Endothelial cell (in vitro differentiated cells): ENCODE measurements at places on chromosomes 11 and 22.

DNA sequence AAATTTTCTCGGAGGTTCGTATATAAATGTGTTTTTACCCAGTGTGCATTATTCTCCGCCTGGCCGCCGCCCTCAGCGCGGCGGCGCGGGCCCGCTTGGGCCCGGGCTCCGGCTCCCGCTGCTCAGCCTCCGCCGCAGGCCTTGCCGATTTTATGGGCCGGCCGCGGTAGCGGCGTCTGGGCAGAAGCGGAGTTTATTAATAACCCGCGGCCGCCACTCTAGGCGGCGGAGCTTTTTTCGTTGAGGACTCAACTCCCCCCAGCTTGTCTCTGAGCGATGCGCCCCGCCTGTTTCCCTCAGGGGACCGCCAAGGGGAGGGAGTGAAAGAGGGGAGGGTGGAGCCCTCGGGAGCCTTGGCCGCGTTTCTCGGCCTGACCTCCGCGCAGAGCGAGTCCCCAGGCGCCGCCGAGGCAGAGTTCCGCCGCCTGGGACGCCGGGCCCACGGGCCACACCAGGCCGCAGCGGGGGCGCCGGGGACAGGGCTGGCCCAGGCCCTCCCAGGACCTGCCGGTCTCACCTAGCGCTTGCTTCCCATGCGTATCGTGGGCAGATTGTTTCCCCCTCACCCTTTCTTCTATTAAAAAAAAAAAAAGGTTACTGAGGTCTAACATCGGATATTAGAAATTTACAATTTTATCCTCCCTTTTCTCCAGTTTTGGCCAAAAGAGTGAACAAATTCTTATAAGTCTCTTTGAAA lies 399 bp downstream of the ZNF143 start:
- DNase-seq = peak; percentile 75

DNA sequence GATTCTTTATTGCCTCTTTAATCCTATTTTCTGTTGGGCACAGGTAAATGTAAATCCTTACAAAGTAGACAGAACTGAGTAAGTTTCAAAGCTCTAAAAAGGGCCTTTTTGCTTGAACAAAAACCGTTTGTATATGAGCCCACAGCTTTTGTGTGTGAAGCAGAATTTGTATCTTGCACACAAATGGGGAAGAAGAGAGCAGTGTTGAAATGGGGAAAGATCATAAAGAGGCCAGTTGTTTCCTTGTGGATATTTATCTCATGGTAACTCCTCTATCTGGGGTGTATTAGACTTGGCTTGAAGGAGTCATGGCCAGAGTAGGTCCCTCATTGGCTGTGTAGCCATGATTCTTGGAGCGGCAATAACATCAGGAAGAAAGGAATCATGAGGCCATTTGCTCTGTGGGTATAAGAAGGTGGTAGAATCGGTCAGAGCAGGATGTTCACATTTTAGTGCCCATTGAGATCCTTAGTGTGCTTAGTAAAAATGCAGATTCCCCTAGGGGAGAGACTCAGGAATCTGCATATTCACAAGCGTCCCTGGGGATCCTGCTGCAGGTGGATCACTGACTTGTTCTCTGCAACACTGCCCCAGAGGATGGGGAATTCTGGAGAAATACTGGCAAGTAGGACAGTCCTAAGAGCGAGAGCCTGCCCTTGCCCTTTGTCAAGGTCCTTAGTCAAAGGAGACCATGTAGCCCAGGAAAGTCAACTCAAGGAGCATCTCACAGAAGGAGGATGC lies 126.5 kb downstream of the LDLRAD3 start:
- no peak for DNase-seq

GRCh38 chr22:30444632-30445437 lies 19.3 kb downstream of the MTFP1 start:
- peak; percentile 82 for DNase-seq

GRCh38 chr11:83471831-83472727 lies 185.9 kb upstream of the CCDC90B start:
- DNase-seq = no peak

GRCh38 chr11:14254533-14255237 lies 104.3 kb downstream of the RRAS2 start:
- no peak for DNase-seq

- DNase-seq = no peak
Measured at GRCh38 chr11:125464270-125464662, 31.8 kb downstream of the FEZ1 start.

GRCh38 chr11:70183483-70184176 lies 19.5 kb upstream of the FADD start:
- DNase-seq = no peak

GRCh38 chr11:70637186-70637800 lies 239.0 kb downstream of the CTTN start:
- no peak for DNase-seq

DNA sequence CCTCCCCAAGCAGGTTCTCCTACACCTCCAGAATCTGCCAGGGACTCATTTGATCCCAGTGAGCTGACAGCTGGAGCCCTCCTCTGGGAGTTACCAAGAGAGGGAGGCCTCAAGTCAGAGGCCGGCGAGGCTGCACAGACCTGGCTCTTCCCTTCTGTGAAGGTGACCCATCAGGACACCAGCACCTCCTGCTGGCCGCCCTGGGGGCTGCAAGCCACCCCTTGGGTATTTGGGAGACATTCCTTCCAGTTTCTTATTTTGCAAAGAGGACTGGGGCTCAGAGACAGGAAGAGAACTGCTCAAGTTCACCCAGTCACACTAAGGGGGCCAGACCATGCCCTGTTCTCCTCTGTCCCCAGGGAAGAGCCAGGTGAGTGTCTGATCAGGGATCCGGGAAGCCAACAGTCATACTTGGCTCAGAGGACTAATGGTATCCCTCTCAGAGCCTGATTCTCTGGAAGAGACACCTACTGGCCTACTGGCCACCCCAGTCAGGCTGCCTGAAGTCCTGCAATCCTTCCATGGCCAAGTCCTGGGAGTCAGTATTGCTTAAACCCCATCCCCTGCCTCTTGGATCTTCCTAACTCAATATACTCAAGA lies 40.5 kb upstream of the RIC3 start:
- no peak for DNase-seq

- no peak for DNase-seq
Measured at GRCh38 chr22:23397613-23398567, 182.2 kb downstream of the IGLL1 start.

DNA sequence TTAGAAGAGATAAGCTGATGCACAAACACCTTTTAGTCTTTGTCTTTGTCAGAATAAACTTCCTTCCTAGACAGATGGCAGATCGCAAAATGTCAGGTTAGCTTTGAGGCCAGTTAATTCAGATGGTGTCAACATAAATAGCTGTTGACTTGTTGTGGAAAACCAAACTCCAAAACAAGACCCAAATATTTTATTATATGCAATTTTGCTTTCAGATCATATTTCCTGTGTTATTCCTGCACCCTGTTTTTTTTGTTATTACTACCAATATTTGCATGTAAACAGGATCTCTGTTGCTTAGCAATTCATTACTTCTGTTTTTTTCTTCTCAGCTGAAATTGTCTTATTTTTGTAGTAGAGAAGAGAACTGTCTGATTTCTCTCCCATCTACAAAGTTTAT lies 316.0 kb downstream of the ETS1 start:
- no peak for DNase-seq

DNA sequence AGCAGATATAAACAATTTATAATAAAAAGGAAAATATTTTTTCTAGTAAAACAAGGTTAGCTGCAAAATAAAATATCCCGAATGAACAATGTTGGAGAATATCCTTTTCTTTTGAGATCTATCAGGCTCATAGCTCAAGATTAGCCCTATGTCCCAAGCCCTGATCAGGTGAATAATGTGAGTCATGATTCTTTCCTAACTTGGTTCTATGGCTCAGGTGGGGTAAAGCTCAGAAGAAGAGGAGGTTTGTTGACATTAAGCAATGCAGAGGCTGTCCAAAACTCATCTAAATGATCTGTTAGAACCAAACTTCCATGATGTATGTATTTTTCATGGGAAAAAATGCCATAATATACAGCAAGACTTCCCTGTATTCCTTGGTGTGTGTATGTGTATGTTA lies 86.1 kb downstream of the TRIM44 start:
- DNase-seq = no peak

GRCh38 chr11:33670250-33671011 lies 30.2 kb downstream of the C11orf91 start:
- no peak for DNase-seq

GRCh38 chr11:93659196-93659595 lies 2.3 kb upstream of the CEP295 start:
- no peak for DNase-seq

- no peak for DNase-seq
Measured at GRCh38 chr11:65821107-65821506, 12.7 kb upstream of the SNX32 start.

- no peak for DNase-seq
Measured at GRCh38 chr22:21669026-21669425, 3.2 kb downstream of the PPIL2 start.
